NCI-H1436 treated with DMSO at 0.1 percent for 48 hours (cell line): ENCODE measurements at places on chromosomes 6 and 20.

- DNase-seq = no peak
Measured at GRCh38 chr6:9250852-9251251, 815.5 kb upstream of the SLC35B3 start.

GRCh38 chr6:15283986-15284361 is 38.1 kb downstream of the JARID2 start:
- no peak for DNase-seq

DNA sequence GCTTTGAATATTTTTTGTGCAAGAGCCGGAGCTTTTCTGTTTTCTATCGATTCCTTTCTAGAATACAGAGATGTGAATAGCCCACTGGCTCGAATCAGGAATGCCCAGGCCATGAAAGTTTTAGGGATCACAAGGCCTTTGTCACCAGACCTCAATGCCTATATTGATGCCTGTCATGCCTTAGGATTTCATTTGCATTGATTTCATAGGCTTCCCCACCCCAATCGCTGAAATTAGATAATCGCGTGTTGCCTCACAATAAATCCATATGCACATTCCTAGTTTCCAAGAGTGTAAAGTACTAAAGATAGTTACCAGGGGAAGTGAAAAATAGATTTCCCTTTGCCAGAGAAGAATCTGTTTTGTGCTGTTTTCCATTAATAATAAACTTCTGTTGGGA is 150.8 kb downstream of the SASH1 start:
- DNase-seq = no peak

GRCh38 chr20:384723-385122 is 4.2 kb downstream of the TRIB3 start:
- no peak for DNase-seq

- no peak for DNase-seq
Measured at GRCh38 chr6:13433709-13434121, 53.7 kb downstream of the GFOD1 start.

DNA sequence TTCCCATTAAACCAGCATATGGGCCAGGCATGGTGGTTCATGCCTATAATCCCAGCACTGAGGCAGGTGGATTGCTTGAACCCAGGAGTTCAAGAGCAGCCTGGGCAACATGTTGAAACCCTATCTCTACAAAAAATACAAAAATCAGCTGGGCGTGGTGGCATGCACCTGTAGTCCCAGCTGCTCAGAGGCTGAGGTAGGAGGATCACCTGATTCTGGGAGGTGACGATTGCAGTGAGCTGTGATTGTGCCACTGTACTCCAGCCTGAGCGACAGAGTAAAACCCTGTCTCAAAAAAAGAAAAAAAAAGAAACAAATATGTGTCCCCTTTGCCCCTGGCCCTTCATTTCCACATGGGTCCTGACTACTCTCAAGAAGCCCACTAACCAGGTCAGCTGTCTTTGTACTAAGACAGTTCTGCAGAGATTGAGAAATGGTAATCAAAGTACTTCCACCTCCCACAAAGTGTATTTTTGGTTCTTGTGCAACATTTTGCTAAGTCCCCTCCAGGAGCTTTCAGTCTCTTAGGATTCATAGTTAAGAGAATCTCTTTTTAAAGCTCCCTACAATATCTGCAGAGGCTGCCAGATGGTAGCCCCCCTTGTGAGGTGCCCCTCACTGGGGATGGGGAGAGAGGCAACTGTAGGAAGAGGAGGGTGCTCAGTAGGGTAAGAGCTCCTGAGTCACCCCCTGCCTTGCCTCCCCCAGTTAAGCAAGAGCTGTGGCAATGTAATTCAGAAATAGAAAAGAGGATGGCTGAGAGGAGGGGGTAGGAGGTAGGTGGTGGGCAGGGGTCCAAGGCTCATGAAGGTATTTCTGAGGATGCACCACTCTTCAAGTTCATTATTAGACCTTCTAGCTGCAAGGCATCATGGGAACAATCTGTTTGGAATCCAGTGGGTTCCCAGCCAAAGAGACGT is 16.5 kb upstream of the WFDC2 start:
- no peak for DNase-seq

DNA sequence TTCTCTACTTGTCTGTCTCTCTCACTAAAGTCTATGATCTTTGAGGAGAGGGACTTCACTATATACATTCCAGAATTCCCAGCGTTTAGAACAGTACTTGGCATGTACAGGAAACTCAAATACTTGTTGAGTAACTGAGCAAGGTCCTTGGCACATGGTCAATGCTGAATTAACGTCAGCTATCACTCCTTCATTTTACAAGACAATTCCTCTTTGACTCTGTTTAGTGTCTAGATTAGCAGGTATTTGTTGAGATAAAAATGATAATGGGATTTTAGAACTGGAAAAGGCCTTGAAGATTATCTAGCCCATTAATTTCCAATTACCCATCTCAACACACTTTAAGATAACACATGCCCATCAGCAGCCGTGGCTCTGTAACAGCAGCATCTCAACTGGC is 6.6 kb upstream of the GUCA1B start:
- no peak for DNase-seq

DNA sequence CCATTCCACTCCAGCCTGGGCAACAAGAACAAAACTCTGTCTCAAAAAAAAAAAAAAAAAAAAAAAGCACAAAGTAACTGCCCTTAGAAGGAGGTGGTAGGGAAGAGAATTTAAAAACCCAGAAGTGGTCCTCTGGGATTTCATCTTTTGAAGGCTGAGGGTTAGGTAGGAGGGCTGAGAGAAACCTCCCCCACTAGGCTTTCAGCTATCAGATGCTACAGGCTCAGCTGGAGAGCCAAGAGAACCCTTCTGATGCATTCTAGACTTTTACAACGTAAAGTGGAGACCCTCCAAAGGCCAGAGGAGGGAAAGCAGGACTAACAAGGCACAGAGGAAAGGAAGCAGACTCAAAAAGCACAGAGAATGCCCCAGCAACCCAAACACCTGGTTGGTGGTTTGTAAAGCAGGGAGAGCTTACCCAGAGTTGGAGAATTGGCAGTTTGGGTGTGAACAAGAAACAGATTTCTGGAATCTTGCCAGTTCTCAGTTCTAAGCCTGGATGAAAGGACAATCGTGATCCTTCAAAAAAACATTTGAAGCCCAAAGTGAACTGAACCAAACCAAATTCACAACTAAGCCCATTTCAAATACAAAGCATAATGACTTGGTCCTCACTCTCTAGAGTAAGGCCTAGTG is 23.2 kb upstream of the SPAG4 start:
- DNase-seq = no peak

DNA sequence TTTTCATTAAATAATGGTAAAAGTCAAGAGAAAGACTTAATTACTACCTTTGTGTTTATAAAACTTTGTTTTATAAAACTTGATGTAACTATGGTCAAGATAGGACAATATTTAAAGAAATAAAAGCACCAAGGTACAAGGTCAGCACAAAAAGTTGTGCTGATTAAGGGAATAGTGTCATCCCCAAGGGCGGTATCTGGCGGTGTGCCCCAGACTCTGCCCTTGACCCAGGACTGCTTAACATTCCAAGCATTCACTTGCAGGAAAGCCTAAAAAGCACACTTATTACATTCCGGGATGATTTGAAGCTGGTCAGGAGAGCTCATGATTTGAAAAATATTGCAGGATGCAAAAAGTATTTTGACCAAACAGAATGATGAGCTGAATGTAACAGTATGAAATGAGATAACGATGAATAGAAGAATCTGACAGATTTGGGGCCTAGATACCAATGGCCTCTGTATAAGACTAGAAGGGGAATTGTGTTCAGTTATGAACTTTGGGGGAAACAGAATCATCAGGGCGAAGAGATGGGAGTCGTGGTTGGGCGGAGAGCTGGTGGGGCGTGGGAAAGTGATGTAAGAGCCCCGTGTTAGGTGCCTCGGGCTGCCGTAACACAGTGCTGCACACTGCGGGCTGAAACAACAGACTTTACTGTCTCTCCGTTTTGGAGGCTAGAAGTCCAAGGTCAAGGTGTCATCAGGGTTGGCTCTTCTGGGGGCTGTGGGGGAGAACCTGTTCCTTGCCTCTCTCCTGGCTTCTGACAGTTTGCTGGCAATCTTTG is 77.2 kb downstream of the CDC5L start:
- DNase-seq = no peak

DNA sequence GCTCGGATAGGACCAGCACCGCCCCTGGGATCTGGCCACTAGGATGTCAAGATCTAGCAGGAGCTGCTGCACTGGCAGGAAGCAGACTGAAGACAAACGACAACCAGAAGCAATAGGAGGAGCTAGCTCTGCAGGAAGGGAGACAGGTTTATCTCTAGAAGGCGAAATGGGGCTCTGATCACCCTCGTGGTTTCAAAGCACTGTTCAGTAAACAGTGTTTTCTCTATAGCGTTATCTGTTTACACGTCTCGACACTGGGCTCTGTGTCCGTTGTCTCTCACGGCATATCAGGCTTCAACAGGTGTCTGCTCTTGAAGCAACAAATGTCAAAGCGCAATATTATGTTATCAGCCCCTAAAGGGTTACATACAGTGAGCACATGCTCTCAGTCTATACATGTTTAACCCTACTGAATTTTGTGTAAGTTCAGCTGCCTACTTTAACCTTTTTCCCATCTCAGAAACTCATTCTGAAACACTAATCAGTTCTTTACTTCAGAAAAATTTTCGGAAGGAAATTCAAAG is 23.8 kb downstream of the TMEM14B start:
- no peak for DNase-seq

DNA sequence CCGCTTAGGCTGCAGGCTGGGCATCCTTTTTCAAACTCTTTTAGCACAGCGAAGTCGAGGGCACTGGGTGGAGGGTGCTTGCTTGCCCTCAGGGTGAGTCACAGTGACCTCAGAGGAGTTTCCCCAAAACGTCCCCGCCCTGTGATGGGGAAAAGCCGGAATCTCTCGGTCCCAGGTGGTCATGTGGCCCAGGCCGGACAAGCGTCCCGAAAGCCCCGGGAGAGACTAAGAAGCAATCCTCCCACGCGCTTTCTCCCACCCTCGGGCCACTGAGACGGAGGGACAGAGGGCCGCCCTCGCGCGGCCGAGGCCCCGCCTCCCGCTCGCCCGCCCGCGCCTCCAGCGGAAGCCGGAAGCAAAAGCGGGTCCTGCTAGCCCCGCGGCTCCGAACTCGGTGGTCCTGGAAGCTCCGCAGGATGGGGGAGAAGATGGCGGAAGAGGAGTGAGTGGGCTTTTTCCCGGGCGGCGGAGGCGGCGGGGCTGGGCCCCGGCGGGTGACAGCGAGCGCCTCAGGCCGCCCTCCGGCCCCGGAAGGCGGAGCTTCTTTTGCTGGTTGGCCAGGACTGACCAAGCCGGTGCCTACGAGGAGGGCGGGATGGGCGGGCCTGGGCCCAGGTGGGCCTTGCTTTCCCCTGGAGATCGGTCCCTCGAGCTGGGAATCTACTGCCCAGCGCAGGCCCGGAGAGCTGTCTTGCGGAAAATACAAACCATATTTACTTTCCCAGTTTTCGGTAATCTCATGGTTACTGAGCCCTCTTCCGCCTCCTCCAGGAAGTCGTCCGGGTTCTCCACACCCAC is at the start of gene SLC9A8:
Gene SLC9A8, plus strand, starts transcription at position 322 of the 798 bp plus-strand sequence. Its CDS starts 95 bp downstream, at position 417.
- DNase-seq = no peak

DNA sequence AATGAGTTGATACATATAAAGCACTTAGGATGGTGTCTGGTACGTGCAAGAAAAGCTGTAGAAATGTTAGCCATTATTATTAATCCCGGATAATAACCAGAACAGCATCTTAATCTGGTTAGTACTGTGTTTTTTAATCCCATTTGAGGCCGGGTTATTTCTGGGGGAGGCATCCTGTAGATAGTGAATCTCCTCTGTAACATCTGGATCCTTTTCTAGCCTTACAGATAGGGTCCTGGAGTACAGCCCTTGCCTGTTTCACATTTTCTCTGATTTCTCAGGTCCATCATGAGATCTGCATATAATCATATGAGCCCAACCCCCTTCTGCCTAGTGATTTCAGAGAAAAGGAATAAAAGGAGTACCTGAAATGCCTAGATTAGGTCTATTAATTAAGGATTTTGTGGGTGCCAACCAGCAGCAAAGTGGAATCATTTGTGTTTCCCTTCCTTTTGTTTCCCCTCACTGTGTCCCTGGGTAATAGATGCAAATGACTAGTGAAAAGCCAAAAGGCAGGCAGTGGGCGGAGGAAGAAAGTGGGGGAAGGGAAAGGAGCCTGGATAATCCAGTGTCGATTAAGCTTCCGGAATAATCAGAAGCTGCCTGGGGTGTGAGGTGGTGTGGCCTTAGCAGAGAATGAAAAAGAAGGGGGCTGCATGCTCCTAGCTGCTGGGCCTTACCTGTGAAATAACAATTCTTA is 88.9 kb downstream of the SOBP start:
- DNase-seq = no peak

DNA sequence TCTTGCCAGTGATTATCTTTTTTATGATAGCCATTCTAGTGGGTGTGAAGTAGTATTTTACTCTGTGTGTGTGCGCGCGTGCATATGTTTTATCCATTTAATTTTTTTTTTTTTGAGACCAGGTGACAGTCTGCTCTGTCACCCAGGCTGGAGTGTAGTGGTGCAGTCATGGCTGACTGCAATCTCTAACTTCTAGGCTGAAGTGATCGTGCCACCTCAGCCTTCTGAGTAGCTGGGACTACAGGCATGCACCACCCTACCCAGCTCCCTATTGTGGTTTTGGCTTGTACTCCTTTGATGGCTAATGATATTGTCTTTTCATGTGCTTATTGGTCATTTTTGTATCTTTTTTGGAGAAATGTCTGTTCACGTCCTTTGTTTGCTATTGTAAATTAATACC is 33.3 kb downstream of the ITCH start:
- no peak for DNase-seq

GRCh38 chr20:62793757-62794006 is 2.6 kb upstream of the MRGBP start:
- no peak for DNase-seq

DNA sequence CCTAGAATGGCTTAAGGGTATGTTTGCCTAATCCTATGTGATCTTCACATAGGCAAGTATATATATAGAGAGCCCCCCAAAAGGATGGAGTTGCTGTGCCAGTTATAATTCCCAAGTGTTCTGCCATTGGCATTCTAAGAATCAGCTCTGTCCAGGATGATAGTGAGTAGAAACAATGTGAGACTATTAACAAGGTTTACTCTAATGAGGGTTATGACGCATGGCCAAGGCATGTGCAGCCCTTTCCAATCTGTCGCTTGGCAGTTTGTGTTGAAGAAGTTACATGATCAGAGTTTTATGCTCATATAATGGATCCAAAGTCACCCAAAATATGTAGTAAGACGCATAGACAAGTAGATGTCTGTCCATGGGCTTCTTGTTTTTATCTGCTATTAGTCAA is 33.6 kb downstream of the VGLL2 start:
- no peak for DNase-seq

DNA sequence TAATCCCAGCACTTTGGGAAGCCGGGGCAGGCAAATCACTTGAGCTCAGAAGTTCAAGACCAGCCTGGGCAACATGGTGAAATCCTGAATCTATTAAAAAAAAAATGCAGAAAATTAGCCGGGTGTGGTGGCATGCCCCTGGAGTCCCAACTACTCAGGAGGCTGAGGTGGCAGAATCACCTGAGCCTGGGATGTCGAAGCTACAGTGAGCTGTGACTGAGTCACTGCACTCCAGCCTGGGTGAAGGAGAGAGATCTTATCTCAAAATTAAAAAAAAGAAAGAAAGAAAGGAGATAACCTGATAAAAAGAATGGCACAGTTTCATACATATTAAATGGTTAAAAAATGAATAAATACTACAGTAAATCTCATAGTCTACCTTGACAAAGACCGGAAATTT is 123.6 kb upstream of the TNFAIP3 start:
- DNase-seq = no peak

GRCh38 chr6:136033416-136033815 is 181.9 kb downstream of the PDE7B start:
- no peak for DNase-seq

GRCh38 chr20:23569570-23569969 is 1.3 kb upstream of the CST9L start:
- no peak for DNase-seq
